ENCODE measurements at places on chromosomes 5 and 9. TPM values are rescaled to one million over a fixed set of nuclear protein-coding genes. Genes with fewer than 3 reads are reported as not detected.

DNA sequence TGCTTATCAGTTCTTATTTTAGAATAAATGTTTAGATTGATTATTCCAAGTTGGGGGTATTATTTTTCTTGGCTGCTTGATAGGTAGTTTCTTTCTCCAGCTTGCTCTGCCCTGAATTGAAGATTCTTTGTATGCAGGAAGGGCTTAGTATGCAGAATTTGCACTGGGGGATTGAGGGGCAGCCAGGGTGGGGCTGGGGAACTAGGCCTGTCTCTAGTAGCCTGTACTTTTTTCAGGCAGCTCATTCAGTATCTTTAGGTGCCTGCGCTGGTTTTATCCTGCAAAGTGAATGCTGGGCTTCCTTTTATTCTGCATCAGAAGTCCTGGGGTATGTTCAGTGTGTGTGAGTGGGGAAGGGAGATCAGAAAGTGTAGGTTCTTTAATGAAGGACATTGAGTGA is 228.3 kb upstream of the ELL2 start:
- DNase-seq, result no peak

GRCh38 chr5:114447084-114447773 is 85.4 kb downstream of the KCNN2 start:
- DNase-seq, result no peak

DNA sequence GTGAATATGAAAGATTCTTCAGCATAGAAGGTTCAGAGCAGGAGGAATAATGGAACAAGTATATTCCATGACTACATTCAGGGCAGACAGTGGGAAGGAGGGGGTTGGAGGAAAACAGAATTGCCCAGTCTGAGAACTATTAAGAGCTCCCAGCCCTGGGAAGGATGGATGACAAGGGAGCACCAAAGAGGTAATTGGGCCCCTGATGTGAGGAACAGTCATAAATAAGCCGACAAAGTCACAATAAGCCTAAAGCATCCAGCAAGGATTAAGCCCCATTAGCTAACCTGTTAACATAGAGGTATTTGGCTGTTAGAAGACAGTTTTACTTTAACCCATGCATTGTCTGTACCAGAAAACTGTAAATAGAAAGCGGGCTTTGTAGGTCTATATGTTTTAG is 348.7 kb upstream of the SEMA6A start:
- DNase-seq, result no peak

- DNase-seq, result no peak
Measured at GRCh38 chr5:65774346-65774745, 52.3 kb downstream of the NLN start.

DNA sequence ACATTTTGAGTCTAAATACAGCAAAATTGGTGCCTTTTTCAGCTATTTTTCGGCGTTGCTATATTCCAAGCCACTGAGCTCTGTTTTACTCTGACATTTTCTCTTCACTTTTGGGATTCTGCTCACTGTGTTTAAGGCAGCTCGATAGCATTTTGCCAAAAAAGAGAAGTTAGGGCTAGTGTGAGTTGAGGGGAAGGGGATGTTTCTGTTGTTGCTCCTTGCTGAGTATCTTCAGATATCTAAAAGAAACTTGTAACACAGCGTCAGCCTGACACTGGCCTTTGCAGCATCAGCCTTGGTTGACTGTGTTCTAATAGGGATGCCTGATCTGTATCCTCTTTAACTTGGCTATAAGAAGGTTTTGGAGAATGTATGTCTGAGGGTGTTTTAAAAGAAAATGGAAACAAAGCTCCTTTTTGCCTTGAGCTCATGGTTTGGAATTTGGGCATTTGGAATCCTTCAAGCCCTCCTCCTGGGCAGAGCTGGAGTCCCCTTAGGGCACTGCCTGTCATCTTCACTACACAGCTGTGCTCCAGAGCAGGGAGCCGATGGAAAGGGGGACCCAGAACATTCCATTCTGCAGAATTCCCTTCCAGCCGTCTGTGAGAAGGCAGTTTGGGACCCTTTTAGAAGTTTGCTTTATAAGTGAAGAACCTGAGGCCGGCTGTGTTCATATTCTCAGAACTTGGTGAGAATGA is 63.0 kb downstream of the EXOSC2 start:
- DNase-seq, result no peak

- no peak for DNase-seq
Measured at GRCh38 chr9:126490214-126490631, 123.5 kb upstream of the LMX1B start.

GRCh38 chr5:78830528-78831046 is 154.5 kb downstream of the ARSB start:
- DNase-seq, result no peak

DNA sequence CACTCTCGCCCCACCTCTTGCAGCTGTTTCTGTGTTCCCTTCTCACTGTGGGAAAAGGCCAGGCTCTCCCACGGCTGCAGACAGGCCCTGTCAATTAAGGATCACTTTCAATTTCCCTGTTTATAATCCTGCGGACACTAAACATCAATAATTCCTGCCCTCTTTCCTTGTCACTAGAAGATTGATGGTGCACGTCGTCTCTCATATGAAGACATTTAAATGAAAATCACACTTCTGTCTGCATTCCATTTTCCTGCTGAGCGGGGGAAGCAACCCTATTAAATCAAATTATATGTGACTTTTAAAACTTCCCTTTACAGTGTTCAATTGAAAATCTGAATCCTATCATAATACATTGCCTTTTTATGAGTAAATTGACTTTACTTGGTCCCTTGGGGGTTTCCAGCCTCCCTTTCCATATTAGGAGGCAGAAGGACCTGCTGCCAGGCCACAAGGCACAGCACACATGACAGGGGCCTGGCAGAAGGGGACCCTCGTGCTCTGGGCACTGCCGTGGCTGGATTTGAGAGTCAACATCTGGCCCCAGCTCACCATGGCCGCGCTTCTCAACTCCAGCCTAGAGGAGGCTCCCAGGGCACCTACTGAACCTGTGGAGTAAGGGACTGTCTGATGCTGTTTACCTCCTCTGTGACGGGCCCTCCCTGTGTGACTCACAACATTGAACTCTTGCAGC is 311.0 kb upstream of the IRX4 start:
- no peak for DNase-seq

The NUTM2F gene
- total RNA-seq, result not detected

The ECM2 gene
- not detected for total RNA-seq

The KCNV2 gene
- not detected for total RNA-seq

Measured in activated T-helper 2 cell treated with anti-CD3 and anti-CD28 coated beads, Interferon-gamma antibody, Interleukin-2, Interleukin-4, amounts not matched to agents 10 μg/mL and 5 μg/mL and 100 μg/mL, durations not matched to agents 14 hours and 24 hours and 36 hours (primary cell).